ENCODE measurements at places on chromosomes 3 and 15. TPM values are rescaled to one million over a fixed set of nuclear protein-coding genes. Genes with fewer than 3 reads are reported as not detected.

The TOP2B gene
- 40.6 TPM for total RNA-seq

The ITIH1 gene
- total RNA-seq = not detected

The TEX55 gene
- total RNA-seq = not detected

The TRNT1 gene
- 16.9 TPM for total RNA-seq

The RAB8B gene
- total RNA-seq = 42.7 TPM

The UBR1 gene
- total RNA-seq = 18.8 TPM

The CPN2 gene
- total RNA-seq = not detected

The TM2D3 gene
- total RNA-seq = 35.5 TPM

The TERC gene
- total RNA-seq = 147 TPM

The KIF23 gene
- total RNA-seq = 3.5 TPM

The GRAMD1C gene
- total RNA-seq = 1.3 TPM

The TFG gene
- 121 TPM for total RNA-seq

The ATP8B4 gene
- total RNA-seq = 0.43 TPM

The REC114 gene
- not detected for total RNA-seq

The VWA5B2 gene
- total RNA-seq = not detected

The TOMM70 gene
- 37.1 TPM for total RNA-seq

The RTP4 gene
- not detected for total RNA-seq

The ZNF654 gene
- 8.4 TPM for total RNA-seq

The DOCK3 gene
- total RNA-seq = under 0.01 TPM

The GPR171 gene
- total RNA-seq = not detected

The LNP1 gene
- 3.1 TPM for total RNA-seq

The ZPLD1 gene
- not detected for total RNA-seq

The CEMIP gene
- 538 TPM for total RNA-seq

The SLC28A2 gene
- not detected for total RNA-seq

The FGD5 gene
- total RNA-seq = 1.8 TPM

The IFT57 gene
- total RNA-seq = 60.1 TPM

The ARNT2 gene
- 22.0 TPM for total RNA-seq

The GATA2 gene
- 4.4 TPM for total RNA-seq

The ZNF80 gene
- total RNA-seq = not detected
